ENCODE measurements at places on chromosomes 13 and 19.

- DNase-seq, result no peak
Measured at GRCh38 chr13:95677564-95678266, 776 bp downstream of the DNAJC3 start.

- DNase-seq, result peak; percentile 21
Measured at GRCh38 chr13:43422116-43422515, 364.7 kb downstream of the ENOX1 start.

DNA sequence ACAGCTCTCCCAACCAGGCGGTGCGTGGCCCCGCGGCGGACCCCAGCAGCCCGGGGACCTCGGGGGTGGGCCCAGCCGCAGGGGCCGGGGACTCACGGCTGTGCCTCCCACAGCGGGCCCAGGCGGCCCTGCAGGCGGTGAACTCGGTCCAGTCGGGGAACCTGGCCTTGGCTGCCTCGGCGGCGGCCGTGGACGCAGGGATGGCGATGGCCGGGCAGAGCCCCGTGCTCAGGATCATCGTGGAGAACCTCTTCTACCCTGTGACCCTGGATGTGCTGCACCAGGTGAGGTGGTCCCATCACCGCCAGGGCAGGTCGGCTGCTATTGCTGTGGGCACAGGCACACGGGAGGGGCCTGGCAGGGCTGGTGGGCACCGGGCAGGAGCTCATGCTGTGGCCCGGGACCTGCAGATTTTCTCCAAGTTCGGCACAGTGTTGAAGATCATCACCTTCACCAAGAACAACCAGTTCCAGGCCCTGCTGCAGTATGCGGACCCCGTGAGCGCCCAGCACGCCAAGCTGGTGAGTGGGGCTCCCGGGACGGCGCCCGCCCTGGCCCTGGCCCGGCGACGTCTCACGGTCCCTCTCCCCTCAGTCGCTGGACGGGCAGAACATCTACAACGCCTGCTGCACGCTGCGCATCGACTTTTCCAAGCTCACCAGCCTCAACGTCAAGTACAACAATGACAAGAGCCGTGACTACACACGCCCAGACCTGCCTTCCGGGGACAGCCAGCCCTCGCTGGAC is 7.3 kb downstream of the PTBP1 start:
- DNase-seq, result no peak

- DNase-seq, result peak; percentile 78
Measured at GRCh38 chr19:19464339-19465098, 50.8 kb downstream of the TSSK6 start.

- DNase-seq, result no peak
Measured at GRCh38 chr13:33193428-33193974, 92.1 kb downstream of the STARD13 start.

DNA sequence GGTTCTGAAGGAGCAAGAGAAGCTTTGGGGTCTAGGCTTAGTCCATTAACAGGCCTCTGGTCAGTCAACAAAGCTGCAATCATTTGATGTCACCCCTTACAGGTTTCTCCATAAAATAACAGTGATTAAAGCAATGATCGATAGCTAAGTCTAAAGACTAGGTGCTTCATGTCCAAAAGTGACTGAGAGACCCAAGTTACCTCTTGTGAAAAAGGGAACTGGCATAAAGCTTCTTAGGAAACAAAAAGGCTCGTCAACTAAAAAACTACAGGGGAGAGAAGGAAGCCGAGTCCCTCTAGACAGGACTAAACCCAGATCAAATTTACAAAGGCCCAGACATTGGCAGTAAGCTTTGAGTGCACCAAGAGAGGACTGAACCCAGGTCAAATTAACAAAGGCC is 2.2 kb downstream of the DCUN1D2 start:
- no peak for DNase-seq

DNA sequence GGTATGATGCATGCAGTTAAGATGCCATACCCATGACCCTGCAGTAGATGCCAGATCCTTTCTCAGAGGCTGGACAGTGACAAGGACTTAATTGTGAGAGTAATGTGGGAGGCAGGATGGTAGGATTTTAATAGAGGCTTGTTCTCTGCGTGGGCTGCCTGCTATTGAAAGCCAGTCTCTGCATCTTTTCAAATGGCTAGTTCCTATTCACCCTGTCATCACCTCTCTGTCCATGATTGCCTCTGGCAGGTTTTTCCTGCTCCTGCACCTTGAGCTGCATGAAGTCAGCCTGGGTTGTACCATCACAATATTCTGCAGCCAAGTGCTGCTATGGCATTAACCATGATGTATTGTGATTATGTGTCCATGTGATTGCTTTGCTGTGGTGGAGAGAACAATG is 440.5 kb downstream of the ITGBL1 start:
- no peak for DNase-seq

GRCh38 chr13:50456111-50456510 is 387.4 kb downstream of the DLEU7 start:
- no peak for DNase-seq

DNA sequence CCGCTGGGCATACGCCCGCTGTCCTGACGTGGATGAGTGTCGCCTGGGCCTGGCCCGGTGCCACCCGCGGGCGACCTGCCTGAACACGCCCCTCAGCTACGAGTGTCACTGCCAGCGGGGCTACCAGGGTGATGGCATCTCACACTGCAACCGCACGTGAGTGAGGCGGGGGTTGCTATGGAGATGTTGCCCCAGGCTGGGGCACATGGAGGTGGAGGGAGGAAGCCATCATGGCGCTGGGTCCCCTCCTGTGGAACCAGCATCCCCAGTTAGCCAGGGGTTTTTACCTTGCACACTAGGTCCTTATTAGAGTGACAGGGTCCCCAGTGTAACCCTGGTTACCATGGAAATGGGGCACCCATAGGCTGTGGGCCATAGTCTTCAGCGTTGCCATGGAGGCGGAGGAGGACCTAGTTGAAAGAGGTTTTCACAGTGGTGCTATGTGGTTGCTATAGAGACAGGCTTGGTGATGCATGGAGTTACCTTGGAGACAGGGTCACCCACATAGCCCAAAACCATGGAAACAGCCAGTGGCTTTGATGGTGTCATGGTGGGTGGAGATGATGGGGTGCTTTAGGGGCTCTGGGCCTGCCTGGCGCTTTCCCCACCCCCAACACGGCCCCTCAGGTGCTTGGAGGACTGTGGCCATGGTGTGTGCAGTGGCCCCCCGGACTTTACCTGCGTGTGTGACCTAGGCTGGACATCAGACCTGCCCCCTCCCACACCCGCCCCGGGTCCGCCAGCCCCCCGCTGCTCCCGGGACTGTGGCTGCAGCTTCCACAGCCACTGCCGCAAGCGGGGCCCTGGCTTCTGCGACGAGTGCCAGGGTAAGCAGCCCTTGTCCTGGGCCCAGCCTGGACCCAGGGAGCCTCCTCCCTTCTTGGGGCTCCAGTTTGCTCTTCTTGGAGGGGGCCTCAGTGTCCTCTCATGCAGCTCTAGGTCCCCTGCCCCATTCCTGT is 27.1 kb downstream of the MEGF8 start:
- no peak for DNase-seq

GRCh38 chr13:95049772-95050171 is 251.5 kb downstream of the ABCC4 start:
- no peak for DNase-seq

- no peak for DNase-seq
Measured at GRCh38 chr13:45303866-45304265, 37.1 kb downstream of the TPT1 start.

DNA sequence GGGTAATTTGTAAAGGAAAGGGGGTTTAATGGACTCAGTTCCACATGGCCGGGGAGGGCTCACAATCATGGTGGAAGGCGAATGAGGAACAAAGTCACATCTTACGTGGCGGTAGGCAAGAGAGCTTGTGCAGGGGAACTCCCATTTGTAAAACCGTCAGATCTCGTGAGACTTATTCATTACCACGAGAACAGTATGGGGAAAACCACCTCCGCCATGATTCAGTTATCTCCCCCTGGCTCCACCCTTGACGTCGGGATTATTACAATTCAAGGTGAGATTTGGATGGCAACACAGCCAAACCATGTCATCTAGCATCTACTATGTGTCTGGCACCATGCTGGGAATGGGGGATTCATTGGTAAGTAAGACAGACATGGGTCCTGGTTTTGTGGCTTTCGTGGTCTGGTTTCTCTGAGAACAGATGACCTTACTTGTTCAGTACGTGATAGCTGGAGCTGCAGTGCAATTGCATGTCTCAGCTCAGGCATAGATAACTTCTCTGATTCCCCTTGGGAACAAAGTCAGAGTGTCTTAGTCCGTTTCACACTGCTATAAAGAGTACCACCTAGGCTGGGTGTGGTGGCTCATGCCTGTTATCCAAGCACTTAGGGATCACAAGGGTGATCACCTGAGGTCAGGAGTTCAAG is 8.3 kb downstream of the ZNF554 start:
- no peak for DNase-seq

GRCh38 chr19:14654786-14655560 is 19.7 kb downstream of the ADGRE3 start:
- no peak for DNase-seq

GRCh38 chr13:108508263-108508662 is 121.1 kb upstream of the MYO16 start:
- no peak for DNase-seq
